T-helper 17 cell (primary cell): ENCODE measurements at places on chromosomes 4 and X. TPM values are rescaled to one million over a fixed set of nuclear protein-coding genes. Genes with fewer than 3 reads are reported as not detected.

Gene RASGEF1B
- 58.7 TPM for total RNA-seq

Gene FOXR2
- total RNA-seq = not detected

Gene SPANXB1
- total RNA-seq = not detected

Gene NPFFR2
- total RNA-seq = not detected

Gene PTTG2
- total RNA-seq = 1.5 TPM

Gene TREX2
- 2.0 TPM for total RNA-seq

Gene CD40LG
- 34.8 TPM for total RNA-seq

Gene EXOC1L
- not detected for total RNA-seq

Gene ADGRG4
- not detected for total RNA-seq

Gene FMR1NB
- not detected for total RNA-seq

Gene ZDHHC15
- total RNA-seq = not detected

Gene SPIN2B
- total RNA-seq = 9.9 TPM

Gene DAPP1
- 24.5 TPM for total RNA-seq

Gene RGN
- not detected for total RNA-seq

Gene ITIH6
- not detected for total RNA-seq

Gene PDGFRA
- total RNA-seq = not detected

Gene CRMP1
- not detected for total RNA-seq

Gene CD99L2
- 9.4 TPM for total RNA-seq

Gene AFF2
- total RNA-seq = 0.90 TPM

Gene HS6ST2
- not detected for total RNA-seq

Gene ETDC
- total RNA-seq = not detected

Gene AREG
- total RNA-seq = 15.0 TPM

Gene ASMT
- 0.52 TPM for total RNA-seq

Gene FSTL5
- total RNA-seq = not detected

Gene EDNRA
- total RNA-seq = not detected

Gene CLCN4
- total RNA-seq = 3.3 TPM

Gene DSPP
- not detected for total RNA-seq

Gene PLAC1
- total RNA-seq = not detected

Gene ADH7
- total RNA-seq = not detected

Gene MGAT4D
- total RNA-seq = not detected

Gene SLC49A3
- total RNA-seq = 2.7 TPM

Gene NPY5R
- total RNA-seq = not detected

Gene BBS7
- total RNA-seq = 5.1 TPM

Gene EREG
- total RNA-seq = 6.2 TPM

Gene CSN1S1
- not detected for total RNA-seq

Gene BGN
- total RNA-seq = not detected

Gene PRRG1
- total RNA-seq = not detected

Gene GLUD2
- total RNA-seq = 0.17 TPM
